Activated CD4-positive, CD25-positive, alpha-beta regulatory T cell treated with anti-CD3 and anti-CD28 coated beads, Interleukin-2, amount 50 U/mL, for 16 hours (primary cell): ENCODE measurements at places on chromosomes 11 and 22.

- no peak for DNase-seq
These were observed 241.2 kb upstream of the SYN3 start for GRCh38 chr22:33299245-33299956.

- DNase-seq = no peak
These were observed 2.6 kb upstream of the MS4A2 start for GRCh38 chr11:60085909-60086308.

GRCh38 chr11:105296806-105297205, 157.2 kb upstream of the CARD18 start:
- no peak for DNase-seq

GRCh38 chr11:79045018-79045799, 395.6 kb downstream of the TENM4 start:
- DNase-seq = no peak

DNA sequence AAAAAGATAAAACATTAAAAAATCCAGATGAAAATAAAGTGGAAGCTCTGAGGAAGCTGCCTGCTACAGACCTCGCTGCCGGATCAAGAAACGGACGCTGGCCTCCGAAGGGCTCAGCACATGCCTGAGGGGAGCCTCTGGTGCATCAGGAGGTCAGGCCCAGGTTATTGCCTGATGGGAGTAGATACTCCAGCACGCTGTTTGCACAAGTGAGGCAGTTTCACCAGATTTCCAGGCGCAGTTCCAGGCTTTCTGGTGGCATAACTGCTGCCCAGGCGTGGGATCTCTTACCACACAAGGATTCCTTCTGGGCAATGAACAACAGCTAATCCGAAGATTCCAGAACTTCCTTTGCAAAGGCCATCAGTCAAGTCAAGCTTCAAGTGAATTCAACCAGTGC, 154.2 kb downstream of the MPPED1 start:
- DNase-seq = no peak

GRCh38 chr11:124674571-124674970, 867 bp downstream of the SPA17 start:
- no peak for DNase-seq

GRCh38 chr11:6979365-6979764, 40.8 kb downstream of the ZNF214 start:
- DNase-seq = no peak

- no peak for DNase-seq
These were observed 198.3 kb downstream of the GRIK4 start for GRCh38 chr11:120709808-120710207.

DNA sequence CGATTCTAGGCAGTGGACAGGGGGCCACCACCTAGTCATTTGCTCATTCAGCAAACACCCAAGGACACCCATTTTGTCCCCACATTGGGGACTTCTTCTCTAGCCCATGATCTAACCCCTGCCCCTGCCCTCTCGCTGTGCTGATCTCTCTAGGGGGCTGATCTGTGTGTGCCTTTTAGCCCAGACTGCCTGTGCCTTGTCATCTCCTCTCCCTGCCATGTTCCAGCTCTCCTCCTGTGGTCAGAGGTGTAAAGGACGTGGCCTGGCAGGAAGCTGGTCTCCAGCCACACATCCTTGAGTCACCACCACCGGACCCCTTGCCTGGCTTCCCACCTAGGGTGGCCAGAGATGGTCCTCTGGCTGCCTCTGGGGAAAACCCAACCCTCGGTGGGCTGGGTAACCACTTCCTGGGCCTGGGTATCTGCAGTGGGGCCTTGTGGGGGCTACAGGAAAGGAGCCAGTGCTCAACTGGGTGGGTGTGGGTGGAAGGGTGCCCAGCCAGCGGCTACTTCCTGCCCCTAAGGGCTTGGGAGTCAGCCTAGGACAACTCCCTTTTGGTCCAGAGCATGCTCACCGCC, 1.3 kb downstream of the CTSW start:
- DNase-seq = no peak

DNA sequence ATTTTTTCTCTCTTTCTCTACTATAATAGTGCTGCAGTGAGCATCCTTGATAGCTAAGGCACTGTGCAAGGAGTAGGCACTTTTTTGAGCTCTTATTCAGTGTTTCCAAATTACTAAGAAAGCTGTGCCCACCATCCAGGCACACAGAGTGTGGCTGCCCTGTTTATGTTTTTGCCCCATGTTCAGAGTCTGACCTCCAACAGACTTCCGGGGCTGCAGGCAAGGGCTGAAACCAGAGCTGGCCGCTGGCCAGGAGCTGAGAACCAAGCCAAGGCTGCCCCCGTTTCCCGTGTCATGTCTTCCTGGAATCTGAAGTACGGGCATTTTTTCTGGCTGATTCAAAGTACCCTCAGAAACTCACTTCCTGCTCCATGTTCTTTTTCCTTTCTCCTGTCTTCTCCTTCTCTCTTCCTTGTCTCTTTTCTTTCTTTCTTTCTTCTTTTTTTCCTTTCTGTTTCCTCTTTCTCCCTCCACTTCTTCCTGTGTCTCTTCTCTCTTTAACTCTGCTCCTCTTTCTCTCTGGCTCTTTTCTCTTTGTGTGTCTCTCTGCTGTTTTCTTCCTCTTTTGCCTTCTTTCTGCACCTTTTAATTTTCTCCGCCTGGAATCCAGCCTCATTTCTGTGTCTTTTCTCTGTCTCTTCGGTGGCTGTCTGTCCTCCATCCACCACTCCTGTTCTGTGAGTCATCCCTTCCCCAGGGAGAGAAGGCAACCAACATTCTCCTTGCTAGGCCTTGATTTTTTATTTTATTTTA, 17.0 kb upstream of the KCTD14 start:
- no peak for DNase-seq

DNA sequence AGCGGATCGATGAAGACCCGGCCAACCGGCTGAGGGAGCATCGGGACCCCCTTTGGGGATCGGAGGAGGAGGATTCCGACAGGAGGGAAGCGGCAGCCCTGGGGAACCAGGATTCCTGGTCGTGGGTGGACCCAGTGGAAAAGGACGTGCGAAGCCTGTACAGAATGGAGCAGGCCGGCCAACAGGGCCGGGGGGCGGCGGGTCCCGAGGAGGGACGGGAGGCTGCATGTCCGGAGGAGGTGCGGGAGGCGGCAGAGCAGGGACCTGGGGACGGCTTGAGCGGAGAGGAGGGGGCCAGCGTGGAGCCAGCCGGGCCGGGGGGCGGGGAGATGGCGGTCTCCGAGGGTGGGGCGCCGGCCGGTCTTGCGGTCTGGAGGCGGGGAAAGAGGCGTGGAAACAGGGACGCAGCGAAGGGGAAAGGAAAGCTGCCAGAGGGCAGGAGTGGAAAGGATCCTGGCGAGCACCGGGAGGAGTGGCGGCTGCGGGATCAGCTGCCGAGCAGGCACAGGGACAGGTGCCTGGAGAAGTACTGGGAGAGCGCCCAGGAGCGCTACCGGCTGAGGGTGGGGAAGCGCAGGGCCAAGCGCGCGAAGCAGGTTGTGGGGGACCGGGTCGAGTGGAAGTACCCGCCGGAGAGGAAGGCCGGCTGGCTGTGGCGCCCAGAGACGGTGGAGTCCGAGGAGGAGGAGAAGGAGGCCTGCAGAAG, at the start of gene ANO5:
Gene ANO5, plus strand, starts transcription at position 444 of the 706 bp plus-strand sequence. CDS start 408 bp downstream, outside the sequence.
- no peak for DNase-seq

- DNase-seq = no peak
These were observed 45.6 kb downstream of the OR4D9 start for GRCh38 chr11:59556917-59557348.

- DNase-seq = peak; percentile 50
These were observed 7.6 kb downstream of the CYB5R2 start for GRCh38 chr11:7665473-7666291.

DNA sequence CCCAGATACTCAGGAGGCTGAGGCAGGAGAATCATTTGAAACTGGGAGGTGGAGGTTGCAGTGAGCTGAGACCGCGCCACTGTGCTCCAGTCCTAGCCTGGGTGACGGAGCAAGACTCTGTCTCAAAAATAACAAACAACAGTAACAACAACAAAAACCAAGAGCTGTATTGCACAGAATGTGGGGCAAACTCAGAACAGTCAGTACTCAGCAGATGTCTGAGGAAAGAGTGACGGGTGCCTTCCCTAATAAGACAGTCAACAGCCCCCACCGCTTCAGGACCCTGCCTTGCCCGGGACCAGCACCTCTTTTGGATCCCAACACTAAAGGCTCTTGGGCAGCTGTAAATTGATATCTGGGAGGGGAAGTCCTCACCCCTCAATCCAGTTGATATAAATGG, 40.3 kb downstream of the RIBC2 start:
- DNase-seq = no peak

DNA sequence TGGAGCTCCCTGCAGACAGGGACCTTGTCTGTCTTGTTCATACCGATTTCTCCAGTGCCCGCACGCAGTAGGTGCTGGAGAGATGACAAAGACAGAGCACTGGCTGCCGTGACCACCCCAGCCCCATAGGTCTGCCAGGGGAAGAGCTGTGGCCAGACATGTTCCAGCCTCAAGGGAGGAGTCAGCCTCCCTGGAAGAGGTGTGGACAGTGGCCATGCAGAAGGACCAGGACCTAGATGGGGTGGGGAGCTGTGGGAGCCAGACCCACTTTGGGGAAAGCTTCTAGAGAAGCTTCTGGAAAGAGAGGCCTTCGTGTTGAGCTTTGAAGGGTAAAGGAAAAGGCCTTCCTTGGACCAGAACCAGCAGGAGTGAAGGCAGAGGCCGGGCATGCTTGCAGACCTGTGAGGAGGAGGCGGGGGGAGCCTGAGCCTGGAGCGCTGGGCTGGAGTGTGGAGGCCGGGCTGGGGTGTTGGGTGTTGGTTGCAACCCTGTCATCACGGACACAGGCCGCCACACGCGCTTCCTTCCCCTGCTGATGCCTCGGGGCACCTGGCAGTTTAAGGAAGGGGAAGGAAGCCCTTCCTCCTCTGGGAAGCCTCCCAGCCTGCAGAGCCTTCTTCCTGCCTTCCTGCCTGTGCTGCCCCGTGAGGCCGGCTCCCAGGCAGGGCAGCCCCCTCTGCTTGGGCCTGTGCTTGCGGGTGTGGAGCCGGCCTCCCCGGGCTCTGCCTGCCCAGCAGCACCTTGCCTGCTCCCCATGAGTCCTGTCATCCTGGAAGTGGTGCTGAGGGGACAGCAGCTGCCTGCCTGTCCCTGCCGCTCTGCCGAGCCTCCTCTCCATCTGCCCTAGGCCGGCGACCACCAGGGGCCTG, 12.3 kb downstream of the RELT start:
- no peak for DNase-seq

DNA sequence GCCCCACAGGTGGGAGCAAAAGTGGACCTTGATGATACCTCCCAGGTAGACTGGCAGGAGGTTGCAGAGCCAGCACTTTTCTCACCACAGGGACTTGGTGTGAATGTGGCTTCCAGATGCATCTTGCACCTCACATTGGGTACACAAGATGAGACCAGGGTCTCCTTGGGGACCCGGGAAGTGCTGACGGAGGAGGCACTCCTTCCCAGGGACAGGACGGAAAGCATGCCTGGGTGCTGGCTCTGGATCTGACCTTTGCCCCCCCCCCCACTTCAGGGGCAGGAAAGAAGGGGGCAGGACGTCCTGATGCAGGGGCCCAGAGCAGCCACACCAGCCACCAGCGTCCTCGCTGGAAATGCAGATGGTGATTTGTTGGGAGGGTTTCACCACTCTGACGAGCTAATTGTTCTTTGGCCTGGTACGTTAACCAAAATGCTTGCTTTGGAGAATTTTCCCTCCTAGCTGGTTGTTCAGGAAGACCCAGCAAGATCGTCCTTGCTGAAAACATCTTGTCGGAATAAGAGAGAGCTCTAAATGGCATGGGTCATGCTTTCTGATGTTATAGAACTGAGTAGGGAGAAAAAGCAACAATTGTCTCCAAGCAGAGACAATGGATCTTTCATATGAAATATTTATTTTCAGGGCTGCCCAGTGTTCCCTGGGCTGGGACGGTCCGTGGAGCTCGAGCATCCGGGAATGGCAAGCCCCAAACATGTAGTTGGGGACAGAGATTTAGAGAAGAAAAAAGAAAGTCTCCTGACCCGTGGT, 74.4 kb upstream of the PPARA start:
- DNase-seq = no peak

DNA sequence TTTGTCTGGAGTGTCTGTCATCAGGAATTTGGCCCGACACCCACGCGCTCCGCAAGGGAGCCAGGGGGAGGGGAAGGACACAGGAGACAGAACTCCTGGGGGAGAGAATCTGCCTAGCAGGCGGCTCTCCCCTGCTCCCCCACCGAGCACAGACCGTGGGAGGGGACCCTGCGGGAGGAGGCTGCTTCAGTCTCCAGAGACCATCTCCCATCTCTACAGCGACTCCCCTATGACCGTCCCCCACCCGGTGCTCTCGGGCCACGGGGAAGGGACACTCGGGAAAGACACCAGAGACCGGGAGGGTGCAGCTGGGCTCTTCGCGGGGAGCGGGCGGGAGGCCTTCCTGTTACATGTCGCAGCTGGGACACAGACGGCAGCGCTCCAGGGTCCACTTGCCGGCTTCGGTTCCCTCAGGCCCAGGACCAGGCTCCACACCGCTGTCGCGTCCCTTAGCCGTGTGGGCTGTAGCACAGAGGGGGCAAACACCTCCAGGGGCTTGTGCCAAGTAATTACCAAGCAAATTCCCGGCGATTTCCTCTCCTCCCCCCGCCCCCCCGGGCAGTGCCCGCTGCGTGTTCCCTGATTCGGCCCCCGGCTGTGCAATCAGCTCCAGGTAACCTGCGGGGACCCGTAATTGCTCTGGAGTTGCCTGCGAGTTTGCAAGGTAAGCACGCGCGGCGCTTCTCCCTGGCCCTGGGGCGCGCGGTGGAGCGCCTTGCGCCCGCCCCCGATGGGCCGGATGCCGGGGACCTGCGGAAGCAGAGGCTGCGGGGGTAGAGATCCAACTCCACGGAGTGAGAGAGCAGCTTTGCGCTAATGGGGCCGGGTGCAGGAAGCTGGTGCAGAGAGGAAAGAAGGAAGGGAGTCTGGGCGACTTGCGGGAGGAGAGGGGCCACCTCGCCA, 155.1 kb upstream of the CADM1 start:
- no peak for DNase-seq

GRCh38 chr11:86893235-86893634, 62.0 kb downstream of the FZD4 start:
- DNase-seq = no peak

- DNase-seq = no peak
These were observed 24.1 kb upstream of the CCDC134 start for GRCh38 chr22:41776381-41776780.

DNA sequence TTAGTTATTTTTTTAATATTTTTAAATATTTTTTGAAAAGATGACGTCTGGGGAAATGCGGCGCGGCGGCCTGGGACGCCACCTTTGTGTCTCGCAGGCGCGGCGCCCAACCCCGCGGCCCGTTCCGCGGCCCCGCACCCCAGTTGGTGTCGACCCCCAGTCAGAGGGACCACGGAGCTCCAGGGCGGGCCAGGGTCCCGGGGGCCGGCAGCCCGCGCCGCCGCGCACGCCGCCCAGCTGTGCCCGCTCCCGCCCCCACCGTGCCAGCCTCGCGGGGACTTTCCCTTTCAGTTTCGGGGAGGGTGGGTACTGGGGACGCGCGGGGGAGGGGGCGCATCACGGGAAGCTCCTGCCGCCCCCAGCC, 1.6 kb downstream of the CCND1 start:
- DNase-seq = no peak
